ENCODE measurements at places on chromosomes 16 and 17.
A peak's percentile ranks its signal among the peaks of the same experiment; 100 is the strongest.

DNA sequence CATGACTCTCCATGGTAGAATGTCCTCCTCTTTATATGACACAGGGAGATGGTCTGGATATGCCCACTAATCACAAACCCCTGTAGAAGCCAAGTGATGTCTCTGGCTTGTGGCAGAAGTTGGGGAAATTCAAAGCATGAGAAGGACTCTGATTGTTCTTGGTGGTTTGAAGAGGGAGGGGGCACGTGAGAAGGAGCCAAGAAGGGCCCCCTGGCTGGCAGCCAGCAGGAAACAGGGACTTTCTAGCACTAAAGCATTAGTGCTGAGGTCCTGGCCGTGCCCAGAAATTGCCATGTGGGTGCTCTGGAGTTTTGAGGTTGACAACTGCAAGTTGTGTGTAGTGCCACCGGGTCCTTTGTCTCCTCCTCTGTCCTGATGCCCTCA lies 199.9 kb downstream of the LGALS9B start:
- no peak for DNase-seq

- no peak for DNase-seq
Measured at GRCh38 chr16:31136287-31136662, 748 bp upstream of the PRSS8 start.

GRCh38 chr17:9036336-9036735 lies 15.0 kb downstream of the NTN1 start:
- DNase-seq, result no peak

- no peak for DNase-seq
Measured at GRCh38 chr16:24070851-24071250, 185.3 kb upstream of the CACNG3 start.

- DNase-seq, result no peak
Measured at GRCh38 chr17:32209608-32210007, 56.0 kb upstream of the RHBDL3 start.

- peak; percentile 34 for DNase-seq
Measured at GRCh38 chr17:30969989-30970830, 629 bp upstream of the RNF135 start.

GRCh38 chr17:77045441-77046041 lies 95.2 kb upstream of the SEC14L1 start:
- no peak for DNase-seq
